ENCODE measurements at places on chromosomes 16 and 17.

- no peak for DNase-seq
Measured at GRCh38 chr17:7593296-7593695, 3.4 kb upstream of the SOX15 start.

- no peak for DNase-seq
Measured at GRCh38 chr16:4811242-4811641, 8.8 kb upstream of the ROGDI start.

DNA sequence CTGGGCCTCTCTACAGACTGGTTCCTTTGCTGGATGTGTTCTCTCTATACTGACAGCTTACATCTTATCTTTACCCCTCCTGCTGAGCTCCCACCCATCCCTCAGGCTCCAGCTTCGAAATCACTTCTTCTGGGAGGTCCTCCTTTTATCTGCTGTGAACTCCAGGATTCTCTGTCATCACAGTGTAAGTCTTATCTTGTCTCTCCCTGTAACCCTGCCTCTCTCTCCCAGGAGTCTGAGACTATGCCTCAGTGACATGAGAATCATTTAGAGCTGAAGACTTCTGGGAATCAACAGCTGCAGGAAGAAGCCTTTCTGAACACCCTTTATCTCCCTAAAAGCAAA is 148.1 kb upstream of the HS3ST3A1 start:
- DNase-seq = no peak

GRCh38 chr16:3594316-3595109 is 16.9 kb downstream of the SLX4 start:
- DNase-seq = no peak

GRCh38 chr16:69095193-69095592 is 10.3 kb upstream of the HAS3 start:
- no peak for DNase-seq
